NCI-H510A (cell line): ENCODE measurements at places on chromosomes 3 and 15.

DNA sequence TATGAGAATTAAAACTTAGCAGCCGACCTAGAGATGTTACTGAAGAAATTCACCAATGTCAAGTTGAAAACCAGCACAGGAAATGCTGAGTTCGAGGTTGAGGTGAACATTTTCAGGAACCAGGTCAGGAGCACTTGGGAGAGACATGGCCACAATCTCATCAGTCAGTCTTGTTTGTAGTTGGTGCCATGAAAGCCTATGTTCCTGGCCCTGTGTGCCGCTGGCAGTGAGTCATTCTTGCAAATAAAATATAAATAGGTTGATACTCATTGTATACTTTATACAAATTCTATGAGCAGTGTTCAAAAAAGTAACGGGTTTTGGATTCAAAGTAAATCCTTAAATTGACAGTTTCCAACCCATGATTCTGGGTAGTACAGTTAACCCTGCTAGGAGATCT is 1.5 kb upstream of the FSIP1 start:
- no peak for DNase-seq

- DNase-seq, result no peak
These were observed 13.2 kb upstream of the TIPARP start for GRCh38 chr3:156661155-156661554.

GRCh38 chr3:10522646-10523303 is 17.4 kb upstream of the ATP2B2 start:
- DNase-seq, result peak; percentile 36

GRCh38 chr3:44988073-44988472 is 12.0 kb downstream of the EXOSC7 start:
- DNase-seq, result no peak

GRCh38 chr15:35115155-35115725 is 30.1 kb upstream of the NANOGP8 start:
- no peak for DNase-seq

GRCh38 chr15:90860942-90861675 is 7.3 kb upstream of the FURIN start:
- DNase-seq, result peak; percentile 58

- DNase-seq, result no peak
These were observed 80.8 kb downstream of the OPA1 start for GRCh38 chr3:193673845-193674244.

- DNase-seq, result no peak
These were observed 49.2 kb downstream of the CDAN1 start for GRCh38 chr15:42687740-42688139.

- no peak for DNase-seq
These were observed 202.8 kb downstream of the TP63 start for GRCh38 chr3:189833996-189834395.

- DNase-seq, result no peak
These were observed 6.2 kb upstream of the CCNL1 start for GRCh38 chr3:157166115-157166514.
